Inflammatory macrophage treated with lipopolysaccharide for 4 hours (primary cell): ENCODE measurements at places on chromosomes 7 and 10.
A peak's percentile ranks its signal among the peaks of the same experiment; 100 is the strongest.

DNA sequence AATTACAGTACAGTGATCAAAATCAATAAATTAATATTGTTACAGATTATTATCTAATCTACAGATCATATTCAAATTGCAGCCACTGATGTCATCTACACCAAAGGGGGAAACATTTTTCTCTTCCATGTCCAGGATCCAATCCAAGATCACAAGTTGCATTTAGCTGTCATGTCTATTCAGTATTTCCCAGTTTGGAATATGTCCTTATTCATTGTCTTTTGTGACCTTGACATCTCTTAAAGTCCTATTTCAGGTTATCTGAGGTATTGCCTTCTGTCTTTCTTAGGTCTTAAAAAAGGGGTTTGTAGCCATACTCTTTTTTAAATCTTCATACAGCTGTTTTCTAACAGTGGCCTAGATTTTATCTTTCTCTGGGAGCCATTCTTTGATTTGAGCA, 93.3 kb downstream of the MLLT10 start:
- DNase-seq, result no peak

DNA sequence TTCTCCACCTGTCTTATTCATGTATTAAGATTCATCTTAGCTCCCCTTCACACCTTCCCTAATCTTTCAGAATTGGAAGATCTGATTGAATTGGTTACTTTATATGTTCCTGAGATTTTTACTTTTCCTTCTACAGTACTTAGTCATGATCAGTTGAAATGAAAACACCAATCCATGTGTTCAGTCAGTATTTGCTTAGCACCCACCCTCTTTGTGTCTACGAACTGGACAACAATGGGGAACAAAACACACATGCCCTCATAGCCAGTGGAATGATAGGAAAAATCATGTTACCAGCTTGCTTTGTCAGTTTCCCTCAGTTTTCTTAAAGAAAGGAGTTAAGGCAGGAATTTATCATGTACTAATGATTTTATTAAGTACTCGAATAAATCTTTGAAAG, 2.0 kb downstream of the MASTL start:
- peak; percentile 32 for DNase-seq

DNA sequence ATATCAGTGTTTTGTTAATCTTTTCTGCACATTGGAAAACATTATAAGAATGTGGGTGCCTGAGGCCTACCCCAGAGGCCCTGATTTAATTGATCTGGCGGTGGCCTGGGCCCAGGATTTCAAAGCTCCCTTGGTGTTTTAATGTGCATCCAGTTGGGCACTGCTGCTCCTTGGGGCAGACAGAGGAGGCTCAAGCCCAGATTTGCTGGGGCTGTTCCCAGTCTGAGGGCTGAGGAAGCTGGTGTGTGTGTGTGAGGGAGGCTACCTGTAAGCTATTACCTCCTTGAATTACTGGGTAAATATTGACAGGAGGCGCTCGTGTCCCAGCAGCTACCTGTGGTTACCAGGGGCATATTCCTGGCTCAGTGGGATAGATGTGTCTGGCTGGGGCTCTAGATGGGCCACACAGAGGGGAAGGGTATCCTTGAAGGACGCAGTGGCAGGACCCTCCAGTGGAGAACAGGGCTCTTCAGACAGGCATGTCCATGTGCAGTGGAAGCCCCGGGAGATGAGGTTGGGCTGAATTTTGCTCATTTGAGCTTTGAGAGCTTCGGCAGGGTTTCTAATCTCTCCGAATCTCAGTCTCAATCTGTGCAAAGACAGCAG, 975.4 kb upstream of the ZNF722 start:
- no peak for DNase-seq

- no peak for DNase-seq
These were observed 73.6 kb upstream of the AMPH start for GRCh38 chr7:38704751-38705150.

DNA sequence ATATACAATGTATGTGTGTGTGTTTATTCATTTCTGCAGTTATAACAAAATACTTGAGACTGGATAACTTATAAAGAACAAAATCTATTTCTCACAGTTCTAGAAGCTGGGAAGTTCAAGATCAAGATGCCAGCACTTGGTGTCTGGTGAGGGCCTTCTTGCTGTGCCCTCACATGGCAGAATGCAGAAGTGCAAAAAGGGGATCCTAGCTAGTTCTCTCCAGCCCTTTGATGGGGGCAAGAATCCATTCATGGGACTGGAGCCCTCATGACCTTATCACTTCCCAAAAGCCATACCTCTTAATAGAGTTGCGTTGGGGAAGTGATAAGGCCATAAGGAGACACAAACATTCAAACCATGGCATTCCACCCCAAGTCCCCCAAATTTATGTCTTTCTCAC, 8.4 kb downstream of the GRB10 start:
- no peak for DNase-seq

GRCh38 chr10:110789604-110790433, 81.9 kb upstream of the PDCD4 start:
- DNase-seq, result no peak

DNA sequence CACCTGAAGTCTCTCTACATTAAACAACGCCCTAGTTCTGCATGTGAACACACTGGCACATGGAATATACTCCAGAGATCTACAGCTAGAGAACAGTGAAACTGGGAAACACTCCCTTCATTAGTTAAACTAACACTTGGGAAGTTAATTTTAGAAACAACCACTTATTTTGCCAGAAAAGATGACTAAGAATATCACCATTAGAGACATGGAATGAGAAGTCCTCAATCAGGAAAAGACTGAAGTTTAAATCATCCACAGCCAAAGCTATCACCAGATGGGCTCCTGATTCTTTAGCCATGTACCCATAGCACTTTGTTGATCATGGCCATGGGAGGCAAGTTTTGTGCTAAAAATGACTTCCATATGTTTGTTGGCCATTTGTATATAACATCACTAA, 719.5 kb downstream of the KCNMA1 start:
- DNase-seq, result no peak

DNA sequence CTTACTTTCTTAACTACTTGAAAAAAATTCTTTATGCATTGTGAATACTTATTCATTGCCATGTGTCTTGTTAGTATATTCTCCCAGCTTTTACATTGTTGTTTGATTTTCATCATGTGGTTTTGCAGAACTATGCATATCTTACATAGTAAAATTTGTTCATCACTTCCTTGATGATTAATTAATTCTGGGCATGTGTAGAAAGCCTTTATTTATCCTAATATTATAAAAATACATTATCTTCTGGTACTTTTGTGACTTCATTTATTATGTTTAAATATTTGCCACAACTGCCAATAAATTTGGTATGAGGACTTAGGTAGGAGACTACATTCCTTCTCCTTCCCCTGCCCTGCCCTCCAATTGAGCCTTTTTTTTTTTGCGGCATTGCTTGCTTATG, 166.0 kb upstream of the ZNF32 start:
- DNase-seq, result no peak

DNA sequence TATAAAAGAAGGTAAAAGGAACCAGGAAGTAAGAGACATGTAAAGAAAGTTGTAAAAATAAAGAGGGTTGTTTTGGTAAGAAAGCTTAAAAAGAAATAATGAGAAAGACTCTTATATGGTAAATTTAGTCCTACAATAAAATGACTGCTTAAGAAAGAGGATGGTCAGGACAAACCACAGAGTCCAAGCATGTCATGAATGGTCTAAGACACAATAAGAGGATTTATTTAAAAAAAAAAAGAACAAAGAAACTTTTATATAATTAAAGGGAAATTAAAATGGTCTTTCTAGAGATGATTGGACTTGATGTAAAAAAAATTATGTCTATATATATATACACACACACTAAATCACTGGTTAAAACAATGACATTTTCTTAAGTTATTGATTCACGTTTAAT, 18.2 kb downstream of the ATAD1 start:
- no peak for DNase-seq

DNA sequence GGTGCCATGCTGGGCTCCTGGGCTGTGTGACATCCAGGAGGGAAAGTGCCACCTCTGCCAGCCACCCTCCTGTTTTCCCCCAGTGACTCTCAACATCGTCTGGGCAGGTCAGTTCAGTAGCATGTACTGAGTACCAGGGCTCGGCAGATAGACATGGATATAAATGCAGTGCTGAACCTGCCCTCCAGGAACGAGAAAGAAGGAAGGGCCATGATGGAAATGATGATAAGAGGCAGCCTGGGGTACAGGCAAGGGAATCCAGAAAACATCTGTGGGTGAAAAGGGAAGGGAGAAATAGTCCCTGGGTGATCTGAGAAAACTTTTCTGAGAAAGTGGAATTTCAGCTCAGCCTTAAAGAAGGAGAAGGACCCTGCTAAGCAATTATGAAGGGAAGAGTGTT, 12.1 kb downstream of the CNNM1 start:
- no peak for DNase-seq

DNA sequence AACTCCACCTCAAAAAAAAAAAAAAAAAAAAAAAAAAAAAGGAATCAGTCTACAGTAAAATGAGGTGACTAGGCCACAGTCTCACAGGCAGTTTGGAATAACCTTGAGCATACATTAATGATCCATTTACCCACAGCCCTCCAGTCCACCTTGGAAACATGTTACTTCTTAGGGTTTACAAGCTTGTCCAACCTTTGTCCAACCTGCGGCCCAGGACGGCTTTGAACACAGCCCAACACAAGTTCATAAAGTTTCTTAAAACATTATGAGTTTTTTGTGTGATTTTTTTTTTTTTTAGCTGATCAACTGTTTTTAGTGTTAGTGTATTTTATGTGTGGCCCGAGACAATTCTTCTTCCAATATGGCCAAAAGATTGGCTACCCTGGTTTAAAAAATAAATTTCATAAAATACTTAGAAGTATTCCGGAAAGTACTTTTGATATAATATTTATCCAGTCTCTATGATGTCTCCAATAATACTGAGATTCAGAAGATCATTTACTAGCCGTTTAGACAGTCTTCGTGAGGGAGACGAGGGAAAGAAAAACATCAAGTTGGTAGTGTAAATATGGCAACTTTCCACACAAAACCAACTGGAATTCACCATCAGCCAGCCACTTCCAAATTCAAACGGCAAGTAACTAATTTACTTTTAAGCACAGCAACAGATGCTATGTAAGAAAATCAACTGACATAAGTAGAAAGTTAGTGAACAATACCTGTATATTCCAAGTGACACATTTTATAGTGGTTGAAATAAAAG, 9.9 kb downstream of the BAZ1B start:
- no peak for DNase-seq

GRCh38 chr7:94507462-94507861, 2.1 kb upstream of the CASD1 start:
- no peak for DNase-seq

- DNase-seq, result no peak
These were observed 57.2 kb downstream of the SUGCT start for GRCh38 chr7:40192036-40192435.

DNA sequence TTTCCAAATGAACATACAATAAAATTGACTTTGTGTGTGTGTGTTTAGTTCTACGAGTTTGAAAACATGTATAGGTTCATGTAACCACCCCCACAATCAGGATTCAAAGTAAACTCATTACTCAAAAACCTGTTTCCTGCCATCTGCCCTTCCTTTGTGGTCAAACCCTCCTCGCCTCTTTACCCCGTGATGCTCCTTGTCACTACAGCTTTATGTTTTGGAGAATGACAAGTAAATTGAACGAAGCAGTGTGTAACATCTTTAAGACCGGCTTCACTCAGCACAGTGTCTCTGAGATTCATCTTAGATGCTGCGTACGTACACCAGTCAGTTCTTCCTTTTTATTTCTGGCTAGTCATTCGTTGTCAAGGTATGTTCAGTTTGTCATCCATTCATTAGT, 54.6 kb upstream of the MKI67 start:
- no peak for DNase-seq

- DNase-seq, result no peak
These were observed 17.0 kb upstream of the CASD1 start for GRCh38 chr7:94492601-94493000.

- DNase-seq, result no peak
These were observed 46.3 kb downstream of the GOLGA7B start for GRCh38 chr10:97895915-97896314.

GRCh38 chr10:71359364-71360046, 37.2 kb upstream of the CDH23 start:
- DNase-seq, result peak; percentile 95

- no peak for DNase-seq
These were observed 1115.0 kb upstream of the POT1 start for GRCh38 chr7:126044662-126045061.

DNA sequence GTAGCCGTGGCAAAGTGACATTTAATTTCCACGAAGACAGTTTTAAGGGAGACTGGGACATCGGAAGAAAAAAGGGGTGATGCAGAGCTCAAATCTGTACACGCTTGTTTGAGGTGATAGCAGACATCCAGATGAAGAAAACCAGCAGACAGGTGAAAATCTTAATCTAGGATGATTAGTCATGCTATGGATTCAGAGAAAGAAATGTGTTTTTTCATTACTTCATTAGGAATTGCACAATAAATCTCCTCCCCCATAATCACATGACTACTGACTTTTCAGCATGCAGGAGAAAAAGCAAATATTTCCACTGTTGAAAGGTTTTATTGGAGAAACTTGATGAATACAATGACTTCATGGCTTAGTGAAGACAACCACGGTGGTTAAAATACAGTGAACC, 2.5 kb downstream of the NUDT5 start:
- DNase-seq, result peak; percentile 68

DNA sequence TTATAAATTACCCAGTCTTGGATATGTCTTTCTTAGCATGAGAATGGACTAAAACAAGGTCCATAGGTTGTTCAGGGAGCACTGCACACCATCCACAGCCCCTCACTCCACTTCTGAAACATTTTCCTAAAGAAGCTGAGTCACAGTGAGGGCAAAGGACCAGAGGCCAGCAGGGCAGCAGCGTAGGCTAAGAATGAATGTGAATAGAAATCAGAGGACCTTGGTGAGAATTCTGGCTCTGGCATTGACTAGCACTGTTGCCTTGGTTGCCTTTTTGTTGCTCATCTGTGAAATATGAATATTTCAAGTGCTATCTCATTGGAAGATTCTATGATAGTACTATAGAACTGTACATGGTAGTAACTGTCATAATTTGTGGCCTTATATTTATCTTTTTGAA, 41.7 kb upstream of the TOMM7 start:
- DNase-seq, result no peak
